ENCODE measurements at places on chromosomes 1 and 21.

DNA sequence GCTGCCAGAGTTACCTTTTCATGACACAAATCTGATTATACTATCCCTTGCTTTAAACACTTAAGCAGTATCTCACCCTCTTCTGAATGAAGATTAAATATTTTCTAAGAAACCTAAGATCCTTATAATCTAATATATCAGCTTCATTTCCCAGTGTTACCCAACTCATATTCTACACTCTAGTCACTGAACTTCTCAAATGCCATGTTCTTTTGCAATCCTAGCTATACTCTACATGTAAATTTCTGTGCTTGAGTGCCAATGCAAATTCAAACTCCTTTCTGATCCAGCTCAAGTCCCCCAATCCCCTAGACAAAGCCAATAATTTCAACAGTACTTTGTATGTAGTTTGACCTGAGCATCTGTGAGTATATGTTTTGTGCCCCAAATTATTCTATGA is 293.9 kb downstream of the SDCCAG8 start:
- DNase-seq = no peak

GRCh38 chr1:62794053-62794452 is 10.1 kb downstream of the ATG4C start:
- no peak for DNase-seq

DNA sequence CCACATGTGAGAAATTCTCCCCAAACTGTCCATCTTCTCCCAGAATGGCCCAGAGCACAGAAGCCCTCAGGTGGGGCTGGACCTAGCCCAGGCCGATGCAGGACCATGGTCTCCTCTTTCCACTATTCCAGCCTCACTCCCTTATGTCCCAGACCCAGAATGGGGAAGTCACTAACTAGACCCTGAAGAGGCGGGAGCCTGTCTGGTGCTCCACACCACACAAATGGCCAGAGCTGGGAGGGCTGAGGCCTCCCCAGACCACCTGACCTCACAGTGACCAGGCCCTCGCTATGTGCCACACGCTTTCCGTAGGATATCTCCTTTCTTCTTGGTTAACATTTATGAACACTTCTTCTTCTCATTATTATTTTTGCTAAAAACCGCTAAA is 54.9 kb upstream of the EDN2 start:
- no peak for DNase-seq

DNA sequence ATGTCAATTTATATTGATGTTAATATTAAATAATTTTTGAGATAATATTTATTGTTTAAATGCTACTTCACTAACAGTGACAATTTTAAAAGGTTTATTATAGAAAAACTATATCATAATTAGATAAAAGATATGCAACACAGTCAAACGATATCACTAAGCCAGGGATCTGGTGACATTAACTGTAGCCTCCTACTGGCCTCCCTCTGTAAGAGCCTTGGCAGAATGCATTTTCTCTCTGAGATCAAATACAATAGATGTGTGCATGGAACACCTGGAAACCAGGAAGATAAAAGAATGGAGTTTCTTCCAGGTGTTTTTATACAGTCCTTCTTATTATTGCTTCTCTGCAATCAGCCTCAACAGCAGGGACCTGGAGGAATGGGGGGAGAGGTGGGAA is 1762.1 kb downstream of the BRINP3 start:
- no peak for DNase-seq

- DNase-seq = no peak
These were observed 28.4 kb upstream of the CD2 start for GRCh38 chr1:116725798-116726197.

DNA sequence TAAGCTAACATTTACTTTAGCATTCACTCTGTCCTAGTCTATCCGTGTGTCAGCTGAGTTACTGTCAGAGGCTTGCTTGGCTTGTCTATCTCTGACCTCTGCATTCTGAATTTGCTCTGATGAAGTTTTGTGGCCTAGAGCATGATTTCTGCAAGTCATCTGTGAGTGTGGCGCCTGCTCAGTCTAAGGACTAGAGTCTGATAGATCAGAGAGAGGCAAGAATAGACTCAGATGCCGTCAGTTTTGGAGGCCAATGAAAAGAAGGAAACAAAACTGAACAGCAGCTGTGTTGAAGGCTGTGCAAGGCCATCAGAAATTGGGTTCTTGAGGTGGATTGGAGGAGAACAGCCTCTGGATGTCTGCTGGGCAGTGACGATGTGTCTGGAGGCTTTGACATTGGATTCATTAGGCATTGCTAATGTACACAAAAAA is 573.1 kb downstream of the USP25 start:
- DNase-seq = no peak

- DNase-seq = no peak
These were observed 130.0 kb upstream of the TNR start for GRCh38 chr1:175873290-175873935.

DNA sequence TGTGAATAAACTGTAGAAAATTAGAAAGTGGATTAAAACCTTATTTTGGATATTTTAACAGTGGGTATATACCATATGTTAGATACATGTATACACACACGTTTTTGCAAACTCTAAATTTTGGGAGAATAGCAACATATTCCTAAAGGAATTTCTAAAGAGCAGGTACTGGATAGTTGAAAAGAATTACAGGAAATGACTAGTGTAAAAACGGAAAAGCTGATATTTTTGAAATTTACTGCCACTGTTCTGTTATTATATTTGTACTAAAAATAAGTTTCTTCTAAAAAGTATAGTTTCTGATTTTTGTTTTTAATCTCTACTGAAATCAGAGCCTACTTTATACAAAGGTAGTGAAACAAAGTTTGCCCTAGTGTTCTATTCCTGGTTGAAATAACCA is 114.1 kb downstream of the HS2ST1 start:
- DNase-seq = no peak

DNA sequence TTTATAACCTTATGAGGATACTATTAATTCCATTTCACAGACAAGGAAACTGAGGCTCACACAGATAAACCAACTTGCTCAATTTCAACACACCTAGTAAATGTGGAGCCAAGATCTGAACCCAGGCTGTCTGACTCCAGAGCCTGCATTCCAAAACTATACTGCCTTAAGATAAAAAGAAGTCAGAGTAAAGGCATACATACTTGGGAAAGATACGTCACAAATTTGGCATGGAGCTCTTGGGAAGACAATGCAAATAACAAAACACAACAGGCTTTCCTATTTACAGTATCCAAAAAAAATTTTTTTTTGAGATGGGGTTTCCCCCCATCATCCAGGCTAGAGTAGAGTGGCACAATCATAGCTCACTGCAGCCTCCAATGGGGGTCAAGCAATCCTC is 5.9 kb downstream of the AKT3 start:
- no peak for DNase-seq

GRCh38 chr1:109186733-109187086 is 27.0 kb upstream of the SARS1 start:
- no peak for DNase-seq

- DNase-seq = no peak
These were observed 1500.2 kb upstream of the PRMT6 start for GRCh38 chr1:105556266-105556665.

- DNase-seq = no peak
These were observed 4.4 kb downstream of the NHLH1 start for GRCh38 chr1:160371346-160371631.

GRCh38 chr1:23103001-23103889 is 65.4 kb downstream of the LUZP1 start:
- DNase-seq = no peak

DNA sequence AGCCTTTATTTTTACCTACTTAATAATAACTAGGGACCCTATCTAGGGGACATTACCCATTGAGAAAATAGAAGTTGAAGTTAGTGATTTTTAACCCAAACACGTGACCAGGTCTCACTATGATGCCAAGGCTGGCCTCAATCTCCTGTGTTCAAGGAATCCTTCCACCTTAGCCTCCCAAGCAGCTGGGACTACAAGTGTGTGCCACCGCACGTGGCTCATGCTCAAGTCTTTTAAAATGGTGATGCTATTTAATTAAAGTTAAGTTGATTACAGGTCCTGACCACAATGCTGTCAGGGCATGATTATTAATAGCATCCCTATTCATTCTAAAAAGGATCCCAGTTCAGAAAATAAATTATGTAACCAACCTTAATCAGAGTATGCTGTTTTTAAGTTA is 25.0 kb downstream of the FUBP1 start:
- DNase-seq = no peak

- DNase-seq = no peak
These were observed 906.9 kb downstream of the ADGRL2 start for GRCh38 chr1:82707681-82708080.

GRCh38 chr1:58983162-58983561 is 199.3 kb upstream of the JUN start:
- DNase-seq = no peak

DNA sequence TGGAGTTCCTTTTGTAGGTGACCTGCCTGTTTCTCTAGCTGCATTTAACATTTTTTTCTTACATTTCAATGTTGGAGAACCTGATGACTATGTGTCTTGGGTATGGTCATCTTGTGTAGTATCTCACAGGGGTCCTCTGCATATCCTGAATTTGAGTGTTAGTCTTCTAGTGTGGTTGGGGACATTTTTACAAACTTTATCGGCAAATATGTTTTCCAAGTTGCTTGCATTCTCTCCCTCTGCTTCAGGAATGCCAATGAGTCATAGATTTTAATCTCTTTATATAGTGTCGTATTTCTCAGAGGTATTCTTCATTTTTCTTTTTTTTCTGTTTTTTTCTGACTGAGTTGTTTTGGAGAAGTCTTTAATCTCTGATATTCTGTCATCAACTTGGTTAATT is 684.0 kb downstream of the NCAM2 start:
- no peak for DNase-seq

Data from stimulated activated CD4-positive, alpha-beta T cell treated with anti-CD3 and anti-CD28 coated beads, Interleukin-4, amount 100 ng/mL, for 4 hours (primary cell).